ENCODE measurements at places on chromosomes 7 and 10.

DNA sequence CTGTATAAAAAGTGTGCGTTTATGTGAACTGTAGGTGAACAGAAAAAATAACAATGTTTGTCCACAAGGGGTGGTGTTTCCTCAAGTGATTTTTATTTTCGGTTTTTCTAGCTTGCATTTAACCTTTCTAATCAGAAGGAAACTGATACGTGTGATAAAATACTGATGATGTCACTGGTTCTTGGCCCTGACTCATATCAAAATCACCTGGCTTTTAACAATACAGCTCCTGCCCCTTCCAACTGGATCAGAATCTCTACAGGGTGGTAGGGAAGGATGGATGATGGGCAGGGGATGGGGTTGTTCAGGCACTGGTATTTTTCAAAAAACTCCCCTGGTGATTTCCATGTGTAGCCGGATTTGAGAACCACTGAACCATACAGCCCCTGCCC is 10.9 kb downstream of the NPFFR1 start:
- DNase-seq, result no peak

DNA sequence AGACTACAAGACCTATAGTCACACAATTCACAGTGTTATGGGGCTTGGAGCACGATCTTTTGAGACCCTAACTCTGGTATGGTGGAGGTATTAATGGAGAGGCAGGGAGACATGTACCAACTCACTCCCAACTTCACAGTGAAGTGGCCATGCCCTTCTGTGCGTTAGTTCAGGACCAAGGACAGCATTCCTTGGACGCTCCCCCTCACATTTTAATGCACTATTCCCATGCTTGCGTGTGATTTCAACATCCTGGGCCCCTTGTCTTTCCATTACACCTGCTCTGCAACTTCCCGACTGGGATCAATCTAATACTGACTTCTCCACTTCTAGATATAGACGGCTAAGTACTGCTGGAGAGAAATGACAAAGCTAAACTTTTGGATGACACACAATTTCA is 72.7 kb downstream of the PLCE1 start:
- no peak for DNase-seq

DNA sequence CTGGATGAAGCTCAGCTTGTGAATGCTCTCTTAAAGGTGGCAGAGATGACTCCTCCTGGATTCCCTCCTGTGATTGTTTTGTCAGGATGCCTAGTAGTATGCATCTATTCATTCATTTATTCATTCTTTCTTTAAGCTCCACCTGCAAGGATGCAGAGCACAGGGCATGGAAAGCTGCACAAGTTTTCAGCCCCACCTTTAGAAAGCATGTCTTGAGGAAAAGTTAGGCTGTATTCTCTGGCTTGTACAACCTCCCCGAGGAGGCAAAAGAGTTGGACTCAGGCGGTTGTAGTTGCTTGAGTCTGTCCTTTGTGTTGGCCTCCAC is 22.4 kb downstream of the ARID5B start:
- no peak for DNase-seq

- no peak for DNase-seq
These were observed 11.6 kb downstream of the MCMBP start for GRCh38 chr10:119860866-119861607.

DNA sequence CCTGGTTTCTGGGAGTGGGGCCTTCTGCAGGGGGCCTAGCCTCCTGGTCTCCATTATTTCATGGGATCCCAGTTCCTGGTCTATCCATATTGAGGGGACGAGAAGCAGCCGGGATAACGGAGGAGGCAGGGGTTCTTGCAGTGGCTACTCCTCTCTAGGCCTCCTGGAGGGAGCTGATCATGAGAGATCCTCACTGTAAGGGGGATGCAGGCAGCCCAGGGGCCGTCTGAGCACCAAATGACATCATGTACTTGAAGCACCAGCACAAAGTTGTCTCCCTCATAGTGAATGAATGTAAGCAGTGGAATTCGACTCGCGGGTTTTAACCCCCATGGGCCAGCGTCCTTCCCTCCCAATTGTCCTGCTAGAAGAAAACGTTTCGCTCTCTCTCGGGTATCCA is 964 bp upstream of the ADCY1 start:
- DNase-seq, result no peak
